A549 treated with AZD2906 at 1 μM for 4 hours (cell line): ENCODE measurements at places on chromosomes 16 and 17. TPM values are rescaled to one million over a fixed set of nuclear protein-coding genes. Genes with fewer than 3 reads are reported as not detected.

The KRTAP4-1 gene
- 0.08 to 0.13 TPM in 2 of 5 replicates, not detected in the others for total RNA-seq

The CCL23 gene
- not detected in 5 replicates for total RNA-seq

The HERPUD1 gene
- total RNA-seq: 93.3 to 106 TPM (median 96.9 TPM) in 5 replicates

The BRIP1 gene
- total RNA-seq: 3.0 to 5.1 TPM (median 4.0 TPM) in 5 replicates

The IRF8 gene
- total RNA-seq: 0.34 to 0.43 TPM (median 0.37 TPM) in 5 replicates

The GSG1L gene
- total RNA-seq: 0.05 to 0.15 TPM (median 0.08 TPM) in 4 of 5 replicates, not detected in the other

The CRISPLD2 gene
- total RNA-seq: 3.1 to 4.2 TPM (median 3.5 TPM) in 5 replicates

The CTRB2 gene
- 0.16 TPM in 1 of 5 replicates, not detected in the others for total RNA-seq

The TBC1D3I gene
- 0.17 to 0.42 TPM (median 0.21 TPM) in 5 replicates for total RNA-seq

The PNMT gene
- 0.10 to 0.68 TPM (median 0.63 TPM) in 5 replicates for total RNA-seq
